ENCODE measurements at places on chromosomes 16 and 17.

DNA sequence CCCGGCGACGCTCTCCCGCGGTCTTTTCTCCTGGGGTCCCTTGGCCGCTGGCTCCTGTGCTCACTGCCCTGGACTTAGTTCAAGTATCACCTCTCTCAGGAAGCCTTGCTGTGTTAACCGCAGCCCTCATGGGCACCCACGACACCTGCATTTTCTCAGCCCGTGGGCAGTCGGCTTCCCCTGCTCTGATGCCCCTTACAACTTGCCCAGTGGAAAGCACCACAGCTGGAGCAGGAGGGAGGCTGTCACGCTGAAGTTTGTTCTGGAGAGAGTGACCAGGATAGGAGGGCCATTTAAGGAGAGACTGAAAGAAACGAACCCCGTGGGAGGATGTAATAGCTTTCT lies 395 bp downstream of the STXBP4 start:
- peak; percentile 74 for DNase-seq

DNA sequence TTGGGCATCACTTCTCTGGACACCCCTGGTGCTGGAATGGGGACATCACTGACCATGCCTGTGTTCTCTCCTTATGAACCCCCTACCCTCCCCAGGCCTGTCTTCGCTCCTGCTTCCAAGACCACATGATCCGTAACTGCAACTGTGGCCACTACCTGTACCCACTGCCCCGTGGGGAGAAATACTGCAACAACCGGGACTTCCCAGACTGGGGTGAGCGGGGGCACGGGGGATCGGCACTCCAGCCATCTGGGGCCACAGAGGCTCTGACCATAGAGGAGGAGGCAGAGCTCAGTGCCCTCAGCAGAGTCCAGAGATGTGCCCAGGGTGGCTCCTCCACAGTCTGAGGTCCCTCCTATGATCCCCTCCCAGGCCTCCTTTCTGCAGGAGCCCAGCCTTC lies 73.5 kb downstream of the SCNN1B start:
- DNase-seq, result no peak

GRCh38 chr17:75152922-75153779 lies 1.2 kb downstream of the JPT1 start:
- peak; percentile 66 for DNase-seq

DNA sequence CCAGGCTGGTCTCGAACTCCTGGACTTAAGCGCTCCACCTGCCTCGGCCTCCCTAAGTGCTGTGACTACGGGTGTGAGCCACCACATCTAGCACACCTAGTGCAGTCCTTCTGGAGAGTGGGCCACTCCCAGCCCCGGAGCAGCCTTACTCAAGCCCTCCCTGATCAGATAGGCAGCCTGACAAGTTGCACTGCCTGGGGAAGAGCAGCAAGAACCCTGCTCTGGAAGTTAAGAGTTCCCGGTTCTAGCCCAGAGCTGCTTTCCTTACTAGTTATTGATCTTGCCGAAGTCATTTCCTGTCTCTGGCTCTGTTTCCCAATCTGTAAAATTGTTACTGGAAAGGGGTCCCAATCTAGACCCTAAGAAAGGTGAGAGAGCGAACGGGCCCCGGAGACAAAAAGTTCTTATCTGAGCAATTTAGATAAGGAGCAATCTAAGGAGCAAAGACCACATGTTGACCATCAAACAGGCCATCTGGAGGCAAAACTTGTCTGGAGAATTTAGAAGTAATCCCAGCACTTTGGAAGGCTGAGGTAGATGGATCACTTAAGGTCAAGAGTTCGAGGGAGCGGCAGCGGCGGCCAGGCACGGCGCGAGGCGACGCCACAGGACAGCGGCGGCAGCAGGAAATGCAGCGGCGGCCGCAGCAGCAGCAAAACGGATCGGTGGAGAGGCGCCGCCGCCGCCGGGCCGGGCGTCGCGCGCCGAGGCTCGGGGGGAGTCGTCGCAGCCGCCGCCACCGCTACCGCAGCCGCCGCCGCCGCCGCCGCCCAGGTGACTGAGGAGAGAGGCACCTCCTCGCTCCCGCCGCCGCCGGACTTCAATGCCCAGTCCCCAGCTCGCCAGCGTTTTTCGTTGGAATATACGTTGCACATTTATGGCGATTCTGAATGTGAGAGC lies 4.3 kb upstream of the NAGLU start:
- peak; percentile 56 for DNase-seq

- no peak for DNase-seq
These were observed 830 bp downstream of the SPACA3 start for GRCh38 chr17:32992321-32993033.

- no peak for DNase-seq
These were observed 37.6 kb downstream of the HS3ST4 start for GRCh38 chr16:25729188-25729915.

GRCh38 chr17:77145224-77145611 lies 4.4 kb downstream of the SEC14L1 start:
- no peak for DNase-seq

- no peak for DNase-seq
These were observed 39.8 kb downstream of the KSR1 start for GRCh38 chr17:27496005-27496404.

DNA sequence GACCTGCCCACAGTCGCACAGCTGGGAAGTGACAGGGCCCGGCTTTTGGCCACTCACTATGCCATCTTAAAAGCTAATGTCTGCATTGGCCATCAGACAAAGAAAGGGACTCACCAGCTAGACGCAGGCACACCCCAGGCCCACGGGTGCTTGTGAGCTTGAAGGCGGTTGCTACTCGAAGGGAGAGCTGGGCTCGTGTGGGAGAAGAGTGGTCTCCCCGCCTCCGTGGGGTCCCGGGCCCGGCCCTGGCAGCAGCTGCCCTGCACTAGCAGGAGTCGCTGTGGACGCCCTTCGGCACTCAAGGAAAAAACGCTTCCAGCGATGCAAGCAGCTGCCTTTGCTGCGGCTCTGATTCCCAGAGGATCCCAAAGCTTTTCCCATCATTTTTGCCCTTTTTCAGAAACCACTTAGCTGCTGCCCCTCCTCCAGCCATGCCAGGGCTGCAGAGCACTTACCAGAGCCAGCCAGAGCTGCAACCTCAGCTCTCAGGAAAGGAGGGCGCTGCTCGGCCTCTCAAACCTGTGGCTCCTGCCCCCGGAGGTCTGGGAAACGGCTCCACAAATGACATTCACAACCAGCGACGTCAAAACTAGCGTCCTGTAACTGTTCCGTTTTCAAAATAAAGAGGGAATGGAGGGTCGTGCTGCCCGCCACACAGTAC lies 12.3 kb downstream of the TRPV1 start:
- no peak for DNase-seq

Data from NCI-H1092 treated with DMSO at 0.1 percent for 48 hours (cell line).